ENCODE measurements at places on chromosomes 16 and 17.

- DNase-seq: peak; percentile 87
- H3K27me3 ChIP-seq: no peaks in the 10 kb centered on the region
- H3K4me3 ChIP-seq: peak within 1 kb of the TSS; percentile 58
- no peaks in the 10 kb centered on the region for H3K36me3 ChIP-seq
- H3K4me1 ChIP-seq: peaks cover 2% of the 10 kb centered on the region
Measured at GRCh38 chr17:10729334-10730193, at the start of gene TMEM220. Gene TMEM220, minus strand, starts transcription at chr17:10730023. Its CDS starts 172 bp downstream, at chr17:10729851.

DNA sequence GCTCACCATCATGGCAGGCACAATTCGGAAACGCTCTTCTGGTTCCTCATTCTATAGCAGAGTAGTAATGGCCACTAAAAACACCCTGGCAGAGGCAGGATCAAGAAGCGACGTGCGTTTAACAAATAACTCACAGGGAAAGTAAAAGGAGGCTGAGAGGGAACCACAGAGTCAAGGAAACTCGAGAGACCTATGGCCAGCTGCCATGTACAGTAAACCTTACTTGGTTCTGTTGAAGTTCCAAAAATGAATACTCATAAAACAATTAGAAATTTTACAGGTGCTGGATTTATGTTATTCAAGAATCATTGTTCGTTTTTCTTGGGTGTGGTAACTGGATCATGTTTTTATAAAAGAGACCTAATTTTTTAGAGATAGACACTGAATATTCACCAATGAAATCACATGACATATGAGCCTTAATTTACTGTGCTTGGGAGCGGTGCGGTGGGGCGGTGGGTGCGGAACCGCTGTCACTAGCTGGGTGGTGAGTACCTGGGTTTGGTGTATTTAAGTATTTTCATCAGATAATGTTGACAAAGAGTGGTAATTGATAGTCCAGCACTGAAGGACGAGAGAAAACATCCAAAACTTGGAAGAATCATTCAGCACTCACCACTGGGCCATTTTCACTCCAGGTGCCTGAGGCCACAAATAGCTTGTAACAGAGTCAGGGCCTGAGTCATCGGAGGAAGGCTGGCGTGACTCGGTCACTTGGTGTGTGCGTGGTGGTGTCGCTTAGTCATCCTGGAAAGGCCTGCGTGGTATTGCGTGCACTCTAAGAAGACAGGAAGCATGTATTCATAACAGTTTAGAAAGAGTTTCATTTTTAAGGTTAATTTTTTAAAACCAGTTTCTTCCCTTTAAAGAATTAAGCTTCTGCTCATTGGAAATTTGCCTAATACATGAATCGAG is 135.4 kb upstream of the CHMP6 start:
- no peak for DNase-seq
- no peak overlapping the region for H3K4me3 ChIP-seq
- H3K4me1 ChIP-seq: peaks cover 4% of the 10 kb centered on the region
- H3K27ac ChIP-seq: no peak overlapping the region

DNA sequence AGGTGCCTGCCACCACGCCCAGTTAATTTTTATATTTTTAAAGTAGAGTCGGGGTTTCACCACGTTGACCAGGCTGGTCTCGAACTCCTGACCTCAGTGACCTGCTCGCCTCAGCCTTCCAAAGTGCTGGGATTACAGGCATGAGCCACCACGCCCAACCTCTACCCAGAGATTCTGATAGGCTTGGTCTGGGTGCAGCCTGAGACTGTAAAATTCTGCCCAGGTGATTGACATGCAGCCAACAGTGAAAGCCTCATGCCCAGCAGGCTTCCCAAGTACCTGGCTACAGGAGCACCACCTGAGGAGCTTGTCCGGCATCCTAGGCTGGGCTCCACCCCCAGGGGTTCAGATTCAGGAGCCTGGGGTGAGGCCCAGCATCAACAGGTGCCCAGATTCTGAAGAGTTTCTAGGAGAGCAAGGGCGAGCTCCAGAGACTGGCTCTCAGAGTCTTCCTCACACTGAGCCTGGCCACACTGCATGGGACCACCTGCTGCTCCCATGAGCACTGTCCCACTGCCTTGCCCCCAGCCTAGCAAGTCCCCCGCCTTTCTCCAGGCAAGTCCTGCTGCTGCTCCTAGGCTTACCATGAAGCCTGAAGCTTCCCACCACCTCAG is 16.6 kb downstream of the ZNF385C start:
- H3K27me3 ChIP-seq: no peaks in the 10 kb centered on the region
- DNase-seq: no peak

GRCh38 chr17:14302431-14303099 is 1.7 kb downstream of the HS3ST3B1 start:
- peaks cover 4% of the 10 kb centered on the region for H3K4me1 ChIP-seq
- H3K4me3 ChIP-seq: peak overlapping the region; percentile 79
- no peaks in the 10 kb centered on the region for H3K36me3 ChIP-seq
- peaks cover 17% of the 10 kb centered on the region for H3K27me3 ChIP-seq
- no peak overlapping the region for H3K27ac ChIP-seq
